ENCODE measurements at places on chromosomes 7 and 10.

GRCh38 chr10:119087271-119087882, 6.8 kb upstream of the EIF3A start:
- DNase-seq = no peak

GRCh38 chr7:43856996-43857395, 12.3 kb downstream of the MRPS24 start:
- DNase-seq = no peak

DNA sequence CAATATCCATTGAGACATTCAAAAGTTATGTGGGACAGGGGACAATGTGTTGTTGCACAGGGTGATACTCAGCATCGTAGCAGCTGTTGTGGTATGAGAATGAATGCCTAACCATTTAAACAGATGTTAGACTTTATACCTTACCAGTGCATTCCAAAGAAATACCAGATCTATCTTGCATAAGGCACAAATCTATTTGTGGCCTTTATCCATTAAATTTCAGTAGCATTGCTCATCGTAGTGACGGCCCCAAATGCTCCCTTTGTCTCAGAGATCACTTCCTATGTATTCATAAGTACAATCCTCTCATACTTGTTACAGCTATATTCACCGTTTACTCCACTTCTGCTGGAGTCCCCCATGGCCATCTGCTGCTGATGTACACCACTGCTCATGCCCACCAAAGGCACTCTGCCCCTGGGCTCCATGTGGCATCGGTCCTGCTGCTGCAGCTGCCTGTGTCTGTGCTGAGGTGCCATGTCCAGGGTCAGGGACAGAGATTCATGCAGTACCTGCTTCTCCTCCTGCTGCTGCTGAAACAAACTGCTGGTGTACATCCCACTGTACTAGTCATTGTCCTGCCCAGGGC, 96.3 kb downstream of the CPED1 start:
- DNase-seq = peak; percentile 58

DNA sequence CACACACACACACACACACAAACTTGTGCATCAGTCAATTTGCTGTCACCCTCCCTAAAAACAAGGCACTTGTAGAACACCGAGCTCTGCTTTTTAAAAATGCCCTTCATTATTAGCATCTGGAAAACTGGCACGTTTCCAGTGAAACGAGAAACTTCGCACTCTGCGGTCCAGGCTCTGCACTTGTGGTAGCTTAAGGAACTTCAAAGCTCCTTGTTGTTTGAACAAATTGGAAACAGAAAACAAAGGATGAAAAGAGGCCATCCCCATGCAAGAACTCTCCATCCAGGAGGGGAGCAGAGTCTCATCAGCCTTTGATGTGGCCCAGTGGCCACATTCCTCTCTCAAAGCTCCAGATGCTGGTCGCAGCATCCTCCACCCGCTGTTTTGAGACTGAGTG, 105.1 kb downstream of the C10orf90 start:
- DNase-seq = no peak

- no peak for DNase-seq
These were observed 7.7 kb downstream of the ZNHIT1 start for GRCh38 chr7:101225650-101226049.

DNA sequence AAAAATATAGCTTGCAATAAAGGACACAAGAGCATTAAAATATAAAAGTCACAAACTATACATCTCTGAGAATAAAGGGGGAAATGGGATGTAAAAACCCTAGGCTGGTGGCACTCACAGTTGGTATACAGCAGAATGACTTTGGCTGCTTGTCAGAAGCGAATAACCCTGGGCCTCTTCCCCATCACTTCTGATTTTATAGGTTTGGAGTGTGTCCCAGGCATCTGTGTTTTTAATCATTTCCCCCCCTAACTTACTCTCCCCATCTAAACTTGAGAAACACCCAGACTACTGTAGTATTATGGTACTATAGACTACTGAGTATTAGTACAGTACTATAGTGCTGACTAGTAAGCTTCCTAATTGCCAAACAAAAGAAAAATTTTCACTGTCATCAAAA, 1.8 kb upstream of the RPA3 start:
- no peak for DNase-seq

DNA sequence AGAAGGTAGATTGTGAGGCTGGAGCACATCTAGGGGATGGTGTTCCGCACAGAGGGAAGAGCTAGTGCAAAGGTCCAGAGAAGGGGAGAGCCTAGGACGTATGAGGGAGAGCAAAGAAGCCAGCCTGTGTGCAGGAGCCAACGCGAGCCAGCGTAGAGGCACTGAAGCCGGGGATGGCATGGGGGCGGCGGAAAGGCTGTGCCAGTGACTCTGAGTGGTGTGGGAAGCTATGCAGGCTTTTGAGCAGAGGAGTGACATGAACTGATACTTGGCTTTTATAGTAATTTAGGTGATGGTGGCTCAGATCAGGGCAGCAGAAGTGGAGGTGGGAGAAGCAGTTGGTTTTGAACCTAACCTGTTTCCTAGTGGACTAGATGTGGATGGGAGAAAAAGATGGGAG, 65.8 kb downstream of the ATXN7L1 start:
- no peak for DNase-seq

- DNase-seq = no peak
These were observed 239.3 kb upstream of the SEMA3C start for GRCh38 chr7:81158189-81158588.

GRCh38 chr10:6678211-6678803, 98.2 kb upstream of the PRKCQ start:
- peak; percentile 23 for DNase-seq

DNA sequence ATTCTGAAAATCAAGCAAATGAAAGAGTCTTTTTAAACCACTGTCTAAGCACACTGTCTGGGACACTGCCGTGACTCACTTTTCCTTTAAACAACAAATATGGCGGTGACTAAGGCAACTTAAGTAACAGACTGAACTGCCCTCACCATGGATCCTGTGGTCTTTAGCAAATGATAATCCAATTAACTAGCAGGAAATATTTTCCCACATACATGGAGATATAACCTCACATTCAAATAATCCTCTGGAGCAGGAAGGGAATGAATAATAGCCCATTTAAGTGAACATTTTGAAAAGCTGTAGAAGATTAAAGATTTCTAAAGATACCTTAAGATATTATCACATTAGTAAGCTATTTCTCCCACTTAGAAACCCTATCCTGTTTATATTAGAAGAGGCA, 40.3 kb upstream of the LRRC17 start:
- DNase-seq = peak; percentile 28

DNA sequence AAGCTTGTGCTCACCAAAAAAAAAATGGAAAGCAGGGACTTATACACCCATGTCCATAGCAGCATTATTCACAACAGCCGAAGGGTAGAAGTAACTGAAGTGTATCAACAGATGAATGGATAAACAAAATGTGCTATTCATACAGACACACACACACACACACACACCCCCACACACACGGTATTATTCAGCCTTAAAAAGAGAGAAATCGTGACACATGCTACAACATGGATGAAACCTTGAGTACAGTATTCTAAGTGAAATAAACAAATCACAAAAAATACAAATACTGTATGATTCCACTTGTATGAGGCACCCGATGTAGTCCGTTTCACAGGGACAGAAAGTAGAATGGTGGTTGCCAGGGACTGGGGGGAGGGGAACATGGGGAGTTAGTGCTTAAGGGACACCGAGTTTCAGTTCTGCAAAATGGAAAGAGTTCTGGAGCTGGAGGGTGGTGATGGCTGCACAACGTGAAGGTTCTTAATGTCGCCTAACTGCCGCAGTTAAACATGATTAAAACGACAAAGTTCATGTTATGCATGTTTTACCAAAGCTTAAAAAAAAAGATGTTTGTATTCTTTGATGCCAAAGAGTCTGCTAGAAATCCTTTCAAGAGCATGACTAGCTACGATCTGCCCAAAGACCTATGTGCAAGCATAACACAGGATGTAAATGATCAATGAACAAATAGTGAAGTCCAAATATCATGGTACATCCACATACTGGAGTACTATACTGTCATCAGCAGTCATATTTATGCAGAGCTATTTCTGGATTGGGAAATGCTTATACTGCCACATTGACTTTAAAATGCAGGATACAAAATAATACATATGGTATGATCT, 7.2 kb downstream of the TNS3 start:
- no peak for DNase-seq

- no peak for DNase-seq
These were observed 32.3 kb upstream of the WDFY4 start for GRCh38 chr10:48652344-48652743.

GRCh38 chr10:21212912-21213311, 312.6 kb downstream of the SKIDA1 start:
- no peak for DNase-seq

GRCh38 chr7:20188567-20188966, 28.6 kb downstream of the MACC1 start:
- no peak for DNase-seq

DNA sequence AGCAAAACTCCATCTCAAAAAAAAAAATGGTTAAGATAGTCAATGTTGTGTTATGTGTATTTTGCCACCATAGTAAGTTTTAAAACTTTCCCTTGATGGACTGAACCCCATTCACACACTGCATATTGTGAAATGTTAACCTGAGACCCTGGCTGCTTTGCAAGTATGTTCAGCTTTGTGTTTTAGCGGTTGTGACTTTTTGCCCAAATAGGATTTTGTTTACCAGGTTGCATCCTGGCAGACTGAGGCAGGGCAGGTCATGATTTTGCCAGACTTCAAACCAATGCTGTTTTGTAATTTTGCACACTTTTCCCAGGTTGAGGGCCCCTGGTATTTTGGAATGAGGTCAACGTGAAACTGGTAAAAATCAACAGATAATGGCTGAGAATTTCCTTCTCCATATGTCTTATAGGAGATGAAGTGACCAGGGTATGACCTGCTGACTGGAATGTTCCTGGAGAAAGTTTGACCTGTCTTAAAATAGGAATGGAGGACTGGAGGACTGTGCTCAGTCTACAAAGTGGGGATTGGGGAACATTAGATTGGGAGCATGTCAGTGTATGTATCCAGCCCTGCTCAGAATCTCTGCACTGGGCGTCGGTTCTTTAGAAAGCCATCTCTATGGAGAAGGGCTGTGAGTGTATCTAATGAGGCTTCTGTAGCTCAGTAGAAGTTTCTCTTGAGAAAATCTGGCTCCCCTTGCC, 76.2 kb downstream of the LRGUK start:
- no peak for DNase-seq

All from MG63 (cell line).